GM12891 (cell line): ENCODE measurements at places on chromosomes 5 and 9.

- DNase-seq = no peak
Observed at GRCh38 chr9:136529516-136530460, 16.1 kb downstream of the NOTCH1 start.

DNA sequence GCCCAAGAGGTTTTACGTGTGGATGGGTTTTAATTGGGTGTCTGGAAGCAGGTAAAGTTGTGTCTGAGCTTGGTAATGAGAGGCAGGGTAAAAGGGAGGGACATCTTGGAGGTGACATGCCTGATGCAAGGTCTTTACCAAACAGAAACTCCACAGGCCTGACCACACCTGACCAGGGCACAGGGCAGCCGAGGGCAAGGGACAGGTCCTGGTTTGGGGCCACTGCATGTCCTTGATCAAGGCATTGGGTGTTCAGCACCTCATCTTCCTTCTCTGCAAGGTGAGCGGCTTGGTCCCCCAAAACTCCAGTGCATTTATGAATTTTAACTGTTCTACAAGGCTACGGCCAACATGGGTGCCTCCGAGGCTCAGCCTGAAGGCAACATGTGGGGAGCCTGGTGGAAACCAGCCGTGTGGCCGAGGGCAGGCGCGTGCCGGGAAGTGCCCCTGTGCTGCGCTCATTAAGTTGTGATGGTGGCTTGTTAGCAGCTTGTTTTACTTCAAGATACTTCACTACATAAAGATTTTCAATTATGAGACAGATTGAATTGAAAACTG is 30.7 kb upstream of the LPCAT1 start:
- no peak for DNase-seq

DNA sequence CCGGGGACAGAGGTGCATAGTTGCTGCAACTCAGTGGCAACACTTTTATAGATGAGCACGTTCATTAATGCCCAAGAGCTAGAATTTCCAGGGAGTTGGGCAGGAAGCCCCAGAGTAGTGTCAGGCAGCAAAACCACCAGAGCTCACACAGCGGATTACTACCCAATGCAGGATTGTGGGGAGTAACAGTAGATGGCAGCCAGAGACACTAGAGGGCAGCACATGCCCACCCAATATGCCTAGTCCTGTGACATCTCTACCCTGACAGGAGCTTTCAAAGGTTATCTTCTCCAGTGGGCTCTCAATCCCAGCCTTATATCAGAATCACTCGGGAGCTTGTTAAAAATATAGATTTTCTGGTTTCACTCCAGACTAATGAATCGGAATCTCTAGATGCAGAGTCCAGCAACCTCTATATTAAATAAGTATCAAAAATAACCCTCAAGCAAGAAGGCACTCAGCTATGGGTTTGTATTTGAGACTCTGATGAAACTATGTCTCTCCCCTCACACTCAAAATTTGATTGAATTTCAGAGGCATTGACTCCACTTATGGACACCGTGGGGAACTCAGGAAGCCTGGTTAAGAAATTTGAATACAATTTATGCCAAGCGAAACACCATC is 58.4 kb upstream of the PHF24 start:
- DNase-seq = peak; percentile 37

- DNase-seq = no peak
Observed at GRCh38 chr9:18726546-18726945, 252.6 kb downstream of the ADAMTSL1 start.

DNA sequence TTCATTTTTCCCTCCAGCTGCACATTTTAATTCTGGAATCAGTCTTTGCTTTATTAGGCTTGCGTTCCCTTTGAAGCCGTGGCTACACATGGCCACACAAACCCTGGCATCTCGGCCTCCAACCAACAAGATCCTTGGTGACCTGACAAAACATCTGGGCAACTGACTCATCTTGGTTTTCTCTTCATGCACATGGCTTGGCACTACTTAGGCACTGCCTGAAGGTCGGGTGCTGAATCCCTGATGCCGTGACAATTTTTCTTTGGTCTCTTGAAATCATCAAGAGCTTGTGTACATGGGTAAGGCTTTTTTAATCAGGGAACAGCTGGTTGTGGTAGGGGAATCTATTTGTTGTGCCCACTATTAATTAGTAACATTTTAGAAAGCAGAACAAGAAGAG is 16.0 kb upstream of the PAPPA start:
- no peak for DNase-seq

GRCh38 chr9:86534572-86535258 is 180.5 kb upstream of the TUT7 start:
- DNase-seq = no peak

DNA sequence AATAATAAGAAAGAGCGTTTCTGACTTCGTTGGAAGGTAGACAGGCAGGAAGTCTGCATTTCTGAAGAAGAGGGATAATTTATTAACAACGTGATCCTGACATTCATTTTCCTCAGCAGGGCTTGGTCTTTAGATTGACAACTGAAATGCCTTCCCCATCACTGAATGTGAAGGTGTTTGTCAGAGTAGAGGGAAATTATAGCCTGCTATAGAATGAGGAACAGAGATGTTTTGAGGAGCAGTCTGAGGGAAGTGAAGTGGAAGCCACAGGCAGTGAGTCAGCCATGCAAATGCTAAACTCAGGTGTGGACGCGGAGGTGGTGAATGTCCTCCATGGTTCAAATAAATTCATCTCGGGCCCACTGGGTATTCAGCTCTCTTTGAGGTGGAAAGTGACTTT is 30.5 kb downstream of the C7 start:
- no peak for DNase-seq

GRCh38 chr9:73183917-73184861 is 32.5 kb downstream of the ANXA1 start:
- DNase-seq = no peak

GRCh38 chr5:38506302-38506701 is 50.1 kb downstream of the LIFR start:
- no peak for DNase-seq

DNA sequence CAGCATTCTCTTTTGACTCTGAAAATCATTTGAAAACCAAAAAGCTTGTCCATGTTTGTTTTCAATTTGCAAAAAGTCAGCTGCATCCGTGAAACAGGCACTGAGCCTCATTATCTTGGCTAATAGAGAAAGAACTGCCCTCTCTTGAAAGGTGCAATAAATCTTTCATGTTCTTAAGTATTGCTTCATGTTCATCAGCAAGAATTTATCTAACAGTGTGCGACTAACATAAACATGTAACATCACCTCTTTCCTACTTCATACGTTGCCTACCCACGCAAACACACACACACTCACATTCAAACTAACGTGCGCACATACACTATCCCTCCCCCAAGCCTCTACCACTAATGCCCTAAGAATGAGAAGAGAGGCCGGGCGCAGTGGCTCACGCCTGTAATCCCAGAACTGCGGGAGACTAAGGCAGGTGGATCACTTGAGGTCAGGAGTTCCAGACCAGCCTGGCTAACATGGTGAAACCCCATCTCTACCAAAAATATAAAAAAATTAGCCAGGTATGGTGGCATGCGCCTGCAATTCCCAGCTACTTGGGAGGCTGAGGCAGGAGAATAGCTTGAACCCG is 629.7 kb upstream of the ZNF608 start:
- DNase-seq = no peak

DNA sequence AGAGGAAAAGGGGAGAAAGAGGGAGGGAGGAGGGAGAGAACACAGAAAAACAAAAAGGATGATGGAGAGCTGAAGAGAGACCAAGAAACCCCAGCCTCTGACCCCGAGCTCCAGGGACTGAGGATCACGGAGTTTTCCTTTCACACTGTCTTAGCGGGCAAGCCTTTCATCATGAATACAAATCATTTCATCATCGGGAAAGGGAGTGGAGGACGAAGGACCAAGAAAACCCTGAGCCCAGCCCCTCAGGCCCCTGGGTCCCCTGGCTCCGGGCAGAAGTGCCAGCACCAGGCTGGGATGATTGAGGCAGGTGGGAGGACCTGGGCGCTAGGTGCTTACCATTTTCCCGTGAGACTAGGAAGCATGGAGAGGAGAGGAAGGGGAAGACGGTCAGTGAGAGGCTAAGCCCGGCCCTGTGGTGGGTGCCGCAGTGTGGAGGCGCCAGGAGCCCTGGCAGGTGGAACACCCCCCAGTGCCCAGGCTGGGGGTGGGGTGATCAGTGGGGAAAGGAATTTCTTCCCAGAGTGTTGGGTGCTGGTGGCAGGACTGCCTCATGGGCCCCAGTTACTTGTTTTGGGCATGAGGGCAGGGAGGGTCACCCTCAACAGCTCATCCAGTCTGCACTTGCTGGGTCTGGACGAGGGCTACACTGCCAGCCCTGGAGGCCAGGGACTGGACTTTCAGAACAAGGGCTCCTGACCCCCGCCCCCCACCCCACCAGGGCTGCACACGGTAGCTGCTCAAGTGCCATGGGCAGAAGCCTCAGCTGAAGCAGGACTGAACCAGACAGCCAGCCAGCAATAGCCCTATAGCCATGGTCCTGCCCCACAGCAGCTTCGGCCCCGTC is 49.0 kb upstream of the SARDH start:
- no peak for DNase-seq

DNA sequence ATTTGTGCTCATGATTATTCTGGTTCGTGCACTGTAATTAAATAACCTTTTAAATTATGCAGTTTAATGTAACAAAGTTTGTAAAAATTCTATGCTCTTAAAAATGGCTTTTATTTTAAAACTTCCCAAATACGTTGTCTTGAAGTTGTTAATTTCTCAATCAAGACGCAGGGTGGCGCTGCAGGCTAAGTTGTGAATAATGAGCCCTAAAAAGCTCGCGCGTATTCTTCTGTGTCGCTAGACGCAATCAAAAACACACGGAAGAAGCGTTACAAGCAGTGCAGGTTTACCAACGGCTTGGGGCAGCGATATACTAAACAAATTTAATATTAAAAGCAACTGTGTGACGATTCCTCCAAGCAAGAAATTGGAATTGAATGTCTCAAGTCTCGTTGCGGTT is at the start of gene PCDHB4:
PCDHB4 (plus strand) TSS at position 256 of the 400 bp plus-strand sequence. CDS start 181 bp downstream, outside the sequence.
- no peak for DNase-seq

- no peak for DNase-seq
Observed at GRCh38 chr9:112864982-112865381, 25.7 kb downstream of the SLC46A2 start.

DNA sequence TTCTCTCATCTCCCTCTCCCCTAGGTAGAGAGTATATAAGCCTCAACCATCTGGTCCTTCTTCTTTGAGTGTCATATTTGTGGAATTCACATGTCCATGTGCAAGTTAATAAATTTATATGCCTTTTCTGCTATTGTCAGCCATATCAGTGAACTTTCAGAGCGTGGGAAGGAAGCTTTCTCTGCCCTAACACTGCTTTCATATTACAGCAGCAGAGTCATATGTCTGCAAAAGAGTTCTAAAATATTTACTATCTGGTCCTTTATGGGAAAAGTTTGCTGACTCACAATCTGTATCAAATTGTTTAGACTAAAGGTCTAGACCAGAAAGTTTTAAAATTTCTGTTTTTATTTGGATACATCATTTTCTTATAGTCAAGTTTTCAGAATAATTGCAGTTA is 669.0 kb downstream of the LRRC70 start:
- no peak for DNase-seq

DNA sequence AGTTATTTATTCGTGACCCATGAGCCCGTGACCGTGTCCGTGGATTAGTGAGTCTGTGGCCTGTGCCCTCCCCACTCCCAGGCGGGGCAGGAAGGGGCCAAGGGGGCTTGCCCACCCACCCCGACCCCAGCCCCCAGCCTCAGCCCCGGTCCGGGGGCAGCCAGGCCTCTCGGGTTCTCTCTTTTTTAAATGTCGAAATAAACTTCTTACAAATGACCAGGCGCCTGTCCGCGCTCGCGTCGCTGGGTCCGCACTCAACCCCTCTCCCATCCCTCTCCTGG is 7.6 kb downstream of the BARHL1 start:
- DNase-seq = no peak

DNA sequence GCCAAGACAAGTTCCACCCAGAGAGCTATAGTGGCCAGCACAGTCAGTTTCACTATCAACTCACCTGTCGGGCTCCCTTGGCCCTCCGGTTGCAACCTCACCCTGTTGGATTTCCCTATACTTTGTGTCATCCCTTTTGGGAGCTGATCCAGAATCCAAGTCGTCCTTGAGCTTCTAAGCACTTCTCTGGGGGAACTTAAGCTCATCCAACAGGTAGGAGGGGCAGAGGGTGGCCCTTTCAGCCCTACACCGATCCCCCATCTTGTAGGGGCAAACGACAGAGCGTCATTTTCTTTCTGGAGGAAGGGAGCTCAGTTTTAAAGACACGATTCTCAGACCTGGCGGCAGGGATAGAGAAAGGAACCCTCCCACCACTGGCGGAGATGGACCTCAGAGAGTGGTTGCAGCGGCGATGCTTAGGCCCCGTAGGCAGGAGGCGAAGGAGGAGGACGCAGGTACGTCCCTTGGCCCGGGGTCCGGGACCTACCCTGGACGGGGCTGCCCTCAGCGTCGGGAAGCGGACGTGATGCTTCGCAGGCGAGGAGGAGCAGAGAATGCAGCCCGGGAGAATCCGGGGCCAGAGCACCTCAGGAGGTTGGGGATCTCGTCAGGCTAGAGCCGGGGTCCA is 519 bp downstream of the ZER1 start:
- peak; percentile 44 for DNase-seq

DNA sequence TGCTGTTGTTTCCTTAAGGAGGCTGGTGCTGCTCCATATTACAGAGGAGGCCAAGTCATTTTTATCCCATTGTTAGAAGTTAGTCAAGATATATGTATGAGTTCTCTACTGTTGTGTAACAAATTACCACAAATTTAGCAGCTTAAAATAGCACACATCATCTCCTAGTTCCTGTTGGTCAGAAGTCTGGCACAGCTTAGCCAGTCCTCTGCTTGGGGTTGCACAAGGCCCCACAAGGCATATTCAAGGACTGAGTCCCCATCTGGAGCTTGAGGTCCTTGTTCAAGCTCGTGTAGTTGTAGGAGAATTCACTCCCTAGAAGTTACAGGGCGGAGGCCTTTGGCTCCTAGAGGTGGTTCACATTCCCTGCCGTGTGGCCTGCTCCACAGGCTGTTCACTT is 14.7 kb downstream of the MTAP start:
- no peak for DNase-seq

DNA sequence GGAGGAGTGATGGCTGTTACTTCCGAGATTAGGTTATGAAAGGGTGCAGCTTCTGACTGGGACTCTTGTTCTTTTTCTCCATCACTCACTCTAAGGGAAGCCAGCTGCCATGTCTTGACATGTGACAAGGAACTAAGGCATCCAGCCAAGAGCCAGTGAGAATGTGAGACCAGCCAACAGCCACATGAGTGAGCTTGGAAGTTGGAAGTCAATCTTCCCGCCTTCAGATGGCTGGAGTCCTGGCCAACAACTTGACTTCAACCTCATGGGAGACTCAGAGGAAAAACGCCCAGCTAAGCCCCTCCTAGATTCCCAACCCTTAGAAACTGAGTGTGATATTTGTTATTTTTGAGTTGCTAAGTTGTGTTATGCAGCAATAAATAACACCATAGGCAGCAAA is 201.1 kb downstream of the SNX18 start:
- no peak for DNase-seq

DNA sequence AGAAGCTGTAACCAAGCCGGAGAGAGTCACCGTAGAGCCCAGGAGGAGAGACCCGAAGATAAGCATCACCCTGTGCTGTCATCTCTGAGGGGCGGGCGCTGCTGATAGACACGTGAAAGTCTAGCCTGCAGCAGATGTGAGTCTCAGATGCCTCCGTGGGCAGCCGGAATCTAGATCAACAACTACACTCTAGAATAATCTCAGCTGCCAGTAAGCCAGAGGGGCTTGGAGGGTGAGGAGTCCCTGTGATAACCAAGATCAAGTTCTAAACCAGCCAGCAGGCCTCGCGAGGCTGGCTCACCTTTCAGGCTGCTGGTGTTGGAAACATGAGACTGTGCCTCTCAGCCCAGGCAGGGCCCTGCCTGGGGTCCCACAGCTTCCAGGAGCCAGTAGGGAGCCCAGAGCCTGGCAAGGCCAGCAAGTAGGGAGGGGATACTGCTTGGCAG is 54.1 kb downstream of the DAPK1 start:
- no peak for DNase-seq
